Renal cortex interstitium (tissue), 15 donors: ENCODE measurements at places on chromosomes 7 and 10. TPM values are rescaled to one million over a fixed set of nuclear protein-coding genes. Genes with fewer than 3 reads are reported as not detected.

The RAB19 gene
- polyA plus RNA-seq = 2.0 TPM

The RPEL1 gene
- polyA plus RNA-seq = 0.19 TPM

The LRRC18 gene
- 0.16 TPM for polyA plus RNA-seq

The FAM24B gene
- 4.4 TPM for polyA plus RNA-seq

- no peak for DNase-seq
These were observed 66.2 kb upstream of the ARID5B start for GRCh38 chr10:61835069-61835945.

- DNase-seq = no peak
These were observed 109.4 kb downstream of the ABLIM1 start for GRCh38 chr10:114548662-114549061.

- DNase-seq = no peak
These were observed 12.1 kb upstream of the PPIA start for GRCh38 chr7:44784364-44784763.

GRCh38 chr10:70191972-70192305, 21.6 kb upstream of the SAR1A start:
- no peak for DNase-seq

GRCh38 chr7:10939237-10939910, 34.3 kb upstream of the PHF14 start:
- DNase-seq = no peak
